T-cell (primary cell): ENCODE measurements at places on chromosomes 3 and 15. TPM values are rescaled to one million over a fixed set of nuclear protein-coding genes. Genes with fewer than 3 reads are reported as not detected.

DNA sequence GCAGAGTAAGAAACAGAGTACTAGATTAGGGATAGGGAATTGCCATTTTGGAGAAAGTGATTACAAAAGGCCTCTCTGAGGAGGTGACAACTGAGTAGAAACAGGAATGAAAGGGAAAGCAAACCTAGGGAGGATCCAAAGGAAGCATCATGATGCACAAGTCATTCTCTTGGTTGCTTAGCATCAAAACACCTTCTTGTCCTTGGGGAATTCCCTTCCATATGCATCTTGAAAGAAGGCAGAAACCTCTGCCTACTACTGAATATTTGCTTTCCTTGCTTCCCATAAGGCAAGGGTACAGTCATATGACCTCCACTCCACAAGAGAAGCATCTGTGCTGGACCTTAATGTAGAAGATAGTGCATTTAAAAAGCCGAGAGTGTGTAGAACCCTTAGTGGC, 24.1 kb downstream of the GABPB1 start:
- DNase-seq = no peak

DNA sequence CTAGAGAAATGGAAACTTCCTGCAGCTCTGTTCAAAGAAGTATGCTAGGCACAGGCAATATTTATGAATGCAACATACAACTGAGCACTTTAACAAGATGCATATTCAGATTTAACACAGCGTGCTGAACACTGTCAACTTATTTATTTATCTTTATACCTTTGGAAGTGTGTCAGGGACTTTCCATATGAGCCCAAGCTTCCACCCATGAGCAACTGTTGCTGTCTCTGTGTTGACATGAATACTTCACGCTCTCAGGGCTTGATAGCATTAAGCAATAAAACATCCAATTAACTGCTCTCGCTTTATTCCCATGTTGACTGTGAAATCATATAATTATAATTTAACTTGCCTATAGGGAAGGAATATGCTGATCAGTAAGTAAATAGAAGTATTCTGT, 116.6 kb upstream of the ROBO1 start:
- DNase-seq = no peak

DNA sequence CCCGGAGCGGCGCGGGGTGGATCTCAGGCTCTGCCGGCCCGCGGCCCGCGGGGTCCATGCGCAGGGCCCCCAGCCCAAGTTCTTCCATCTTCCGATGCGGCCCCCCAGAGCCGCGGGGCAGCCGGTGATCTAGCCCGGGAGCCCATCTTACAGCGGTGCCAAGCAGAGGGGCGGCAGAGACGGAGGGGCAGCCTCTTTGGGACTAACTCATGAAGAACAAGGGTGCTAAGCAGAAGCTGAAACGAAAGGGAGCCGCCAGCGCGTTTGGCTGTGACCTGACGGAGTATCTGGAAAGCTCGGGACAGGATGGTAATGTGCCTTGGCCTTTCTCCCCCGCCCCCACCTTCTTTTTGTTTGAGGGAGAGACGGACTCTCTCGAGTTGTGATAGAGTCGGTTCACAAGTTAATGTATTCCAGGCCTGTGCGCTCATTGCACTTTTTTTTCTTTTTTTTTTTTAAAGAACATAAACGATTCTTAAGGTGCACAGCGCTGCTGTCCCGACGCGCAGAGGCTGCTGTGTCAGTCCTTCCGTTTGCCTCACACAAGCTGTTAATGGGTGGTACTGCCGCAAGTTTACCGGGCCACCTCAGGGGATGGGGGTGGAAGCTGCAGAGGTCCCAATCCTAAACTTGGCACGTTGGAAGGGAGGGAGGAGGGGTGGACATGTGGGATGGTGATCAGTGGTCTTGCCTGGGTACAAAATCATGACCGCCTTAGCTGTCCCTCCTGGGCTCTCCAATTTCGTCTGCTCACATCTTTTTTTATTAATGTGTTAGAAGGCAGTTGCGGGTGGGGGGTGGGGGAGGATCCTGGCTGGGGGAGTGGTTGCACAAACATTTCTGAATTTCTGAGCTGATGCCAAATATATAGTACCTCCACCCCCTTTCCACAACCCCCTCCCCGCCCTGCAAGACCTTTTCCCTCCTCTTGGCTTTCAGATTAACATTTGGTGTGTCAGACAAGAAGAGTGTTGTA, 801 bp downstream of the ARHGAP31 start:
- peak; percentile 51 for DNase-seq

DNA sequence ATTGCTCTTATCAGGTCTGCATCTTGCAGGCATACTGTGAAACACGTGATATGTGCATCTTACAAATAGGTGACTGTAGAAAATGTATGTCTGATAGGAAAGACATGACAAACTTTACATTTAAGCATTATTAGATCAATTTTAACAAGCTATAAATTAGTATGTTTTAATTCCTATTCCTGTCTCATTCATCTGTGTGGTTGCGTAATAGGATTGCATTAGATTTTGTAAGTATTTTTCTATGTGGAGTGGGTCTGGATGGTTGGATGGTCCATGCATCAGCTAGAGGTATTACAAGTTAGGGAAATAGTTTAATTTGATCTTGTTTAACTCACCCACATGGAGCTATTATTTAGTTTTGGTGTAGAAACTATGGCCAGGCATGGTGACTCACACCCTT, 18.8 kb downstream of the ASTE1 start:
- DNase-seq = no peak

MLF1 gene
- total RNA-seq = 1.5 TPM

GMNC gene
- not detected for total RNA-seq

IRAK2 gene
- 3.3 TPM for total RNA-seq
